ENCODE measurements at places on chromosomes 1 and 21.

DNA sequence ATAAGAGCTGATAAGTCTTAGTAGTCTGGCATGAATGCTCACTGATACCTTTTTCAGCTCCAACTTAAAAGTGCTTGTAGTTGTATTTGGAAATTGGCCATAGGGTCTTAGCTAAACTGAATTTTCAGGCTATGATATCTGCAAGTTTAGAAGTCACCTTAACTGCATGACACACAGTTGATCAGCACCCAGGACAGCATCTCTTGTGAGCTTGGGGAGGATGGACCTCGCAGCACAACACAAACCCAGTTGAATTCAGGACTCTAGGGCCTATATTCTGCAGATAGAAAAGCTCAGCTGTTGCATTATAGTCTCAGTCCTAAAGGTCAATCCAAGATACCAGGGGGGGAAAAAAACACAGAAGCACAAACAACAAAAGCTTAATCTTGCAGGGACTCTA lies 394.3 kb downstream of the KCNH1 start:
- DNase-seq: no peak

DNA sequence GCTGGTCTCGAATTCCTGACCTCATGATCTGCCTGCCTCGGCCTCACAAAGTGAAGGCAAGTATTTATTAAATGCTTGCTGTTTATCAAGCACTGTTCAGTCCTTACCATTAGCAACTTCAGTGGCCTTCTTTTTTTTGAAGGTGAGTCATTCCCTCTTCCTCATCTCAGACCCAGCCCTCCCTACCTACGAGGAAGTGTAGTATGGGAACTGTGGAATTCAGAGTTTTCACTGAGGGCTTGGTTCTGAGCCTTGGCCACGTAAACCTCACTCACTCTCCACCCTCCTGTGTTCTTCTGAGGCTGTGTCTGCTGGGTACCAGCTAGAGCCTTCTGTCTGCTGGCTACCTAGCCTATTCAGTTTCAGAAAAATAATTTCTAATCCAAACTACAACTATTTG lies 218.3 kb upstream of the SGIP1 start:
- no peak for DNase-seq

DNA sequence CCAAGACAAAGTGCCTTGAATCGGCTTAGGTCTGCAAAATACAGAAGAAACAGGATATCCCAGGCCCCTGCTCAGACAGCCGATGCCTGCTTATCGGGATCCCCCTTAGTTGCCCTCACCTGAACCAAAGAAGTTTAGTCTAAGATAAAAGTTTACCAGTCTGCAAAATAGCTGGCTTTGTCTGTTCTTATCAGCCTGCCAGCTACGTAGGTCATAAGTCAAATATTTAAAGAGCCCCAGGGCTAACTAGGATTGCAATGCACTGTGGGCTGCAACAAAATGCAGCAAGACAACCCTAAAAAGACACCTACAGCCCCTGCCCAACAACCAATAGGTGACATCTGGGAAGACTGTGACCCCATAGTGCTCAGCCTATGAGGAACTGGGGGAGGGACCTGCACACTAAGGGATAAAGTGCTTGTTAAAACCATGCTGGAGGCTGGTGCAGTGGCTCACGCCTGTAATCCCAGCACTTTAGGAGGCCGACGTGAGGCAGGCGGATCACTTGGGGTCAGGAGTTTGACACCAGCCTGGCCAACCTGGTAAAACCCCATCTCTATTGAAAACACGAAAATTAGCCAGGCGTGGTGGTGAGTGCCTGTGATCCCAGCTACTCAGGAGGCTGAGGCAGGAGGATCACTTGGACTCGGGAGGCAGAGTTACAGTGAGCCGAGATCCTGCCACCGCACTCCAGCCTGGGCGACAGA lies 27.4 kb downstream of the LRRC3 start:
- DNase-seq: peak; percentile 39

GRCh38 chr1:64912191-64912590 lies 54.2 kb downstream of the JAK1 start:
- DNase-seq: no peak

DNA sequence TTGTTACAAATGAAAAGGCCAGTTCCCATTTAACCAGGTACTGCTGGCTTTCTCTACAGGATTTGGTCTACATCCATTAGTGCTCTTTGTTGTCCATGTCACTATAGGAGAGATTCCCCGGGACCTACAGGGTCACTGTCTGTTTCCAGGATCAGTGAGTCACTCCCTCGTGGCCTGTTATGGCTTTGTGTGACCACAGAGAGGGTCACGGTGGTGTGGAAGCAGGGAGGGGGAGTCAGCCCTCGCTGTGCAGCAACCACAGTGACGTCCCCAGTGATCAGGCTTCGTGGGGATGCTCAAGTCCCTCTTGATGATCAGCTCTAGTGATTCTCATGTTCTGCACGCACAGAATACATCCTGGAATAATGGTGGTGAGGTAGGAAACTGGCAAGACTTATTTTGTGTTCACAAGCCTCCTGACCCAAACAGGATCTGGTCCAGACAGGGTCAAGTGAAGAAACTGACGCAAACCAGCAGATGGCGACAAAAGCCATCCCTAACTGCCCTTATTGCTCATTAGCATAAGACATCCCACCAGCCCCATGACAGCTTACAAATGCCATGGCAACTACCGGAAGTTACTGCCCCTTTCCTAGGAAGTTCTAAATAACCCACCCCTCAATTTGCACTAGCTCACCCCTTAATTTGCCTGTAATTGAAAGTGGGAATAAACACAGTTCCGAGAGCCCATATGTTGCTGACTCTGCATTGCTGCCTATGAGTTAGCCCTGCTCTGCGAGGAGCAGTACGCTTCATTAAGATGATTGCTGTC lies 98.5 kb downstream of the DISC1 start:
- DNase-seq: no peak

DNA sequence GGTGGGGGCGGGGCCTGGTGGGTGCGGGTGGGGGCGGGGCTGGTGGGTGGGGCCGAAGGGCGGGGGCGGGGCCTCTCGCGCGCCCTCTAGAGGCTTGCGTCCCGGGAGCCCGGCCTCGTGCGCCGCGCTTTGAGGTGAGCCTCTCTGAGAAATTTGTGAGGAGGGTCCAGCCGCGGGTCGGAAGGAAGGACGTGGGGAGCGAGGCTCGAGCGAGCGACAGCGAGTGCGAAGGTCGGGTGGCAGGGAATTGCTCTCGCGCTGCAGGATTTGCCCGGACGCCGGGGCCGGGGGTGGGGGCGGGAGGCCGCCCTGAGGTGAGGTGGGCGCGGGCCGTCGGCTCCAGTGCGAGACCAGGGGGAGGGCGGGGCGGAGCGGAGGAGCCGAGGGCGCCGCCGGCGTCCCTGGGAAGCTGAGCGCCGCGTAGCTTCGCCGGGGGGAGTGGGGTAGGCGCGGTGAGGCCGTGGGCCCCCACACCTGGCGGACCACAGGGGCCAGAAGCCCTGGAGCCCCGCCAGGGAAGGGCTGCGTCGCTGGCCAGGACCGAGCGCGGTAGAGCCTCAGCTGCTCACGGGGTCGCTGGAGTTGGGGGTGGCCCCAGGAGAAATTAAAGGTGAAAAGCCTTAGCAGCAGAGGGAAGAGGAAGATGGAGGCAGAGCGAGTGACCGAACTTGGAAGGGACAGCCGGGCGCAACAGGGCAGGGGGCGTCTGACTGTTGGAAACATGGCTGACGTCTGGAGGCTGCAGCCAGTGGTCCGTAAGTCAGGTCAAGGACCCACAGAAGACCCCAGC lies 754 bp upstream of the LSS start:
- peak; percentile 94 for DNase-seq

DNA sequence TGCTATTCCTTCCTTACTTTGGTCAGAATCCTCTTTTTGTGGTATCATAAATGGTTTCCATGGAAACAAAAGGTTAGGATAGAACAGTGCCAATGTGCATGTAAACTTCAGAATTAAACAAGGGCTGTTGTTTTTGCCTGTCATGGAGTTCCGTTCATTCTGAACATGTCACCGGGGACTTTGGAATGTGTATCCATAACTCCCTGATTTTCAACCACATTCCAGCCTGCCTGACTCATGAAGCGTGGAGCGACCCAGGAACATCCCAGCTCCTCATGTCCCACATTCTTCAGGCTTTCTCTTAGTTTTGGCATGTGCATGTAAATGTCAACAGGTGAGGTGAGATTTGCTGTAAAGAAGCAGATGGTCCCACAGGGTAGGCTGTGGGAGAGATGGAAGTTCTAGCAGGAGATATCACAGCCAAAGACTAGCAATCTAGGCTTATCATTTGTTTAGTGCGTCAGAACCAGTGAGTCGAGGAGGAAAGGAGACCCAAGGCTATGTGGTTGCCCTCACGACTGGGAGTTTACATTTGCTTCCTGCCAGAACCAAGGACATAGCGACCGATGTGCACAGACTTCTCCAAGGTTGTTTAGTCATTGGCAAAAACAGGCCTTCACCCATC lies 23.0 kb upstream of the DNAJC11 start:
- DNase-seq: peak; percentile 21

DNA sequence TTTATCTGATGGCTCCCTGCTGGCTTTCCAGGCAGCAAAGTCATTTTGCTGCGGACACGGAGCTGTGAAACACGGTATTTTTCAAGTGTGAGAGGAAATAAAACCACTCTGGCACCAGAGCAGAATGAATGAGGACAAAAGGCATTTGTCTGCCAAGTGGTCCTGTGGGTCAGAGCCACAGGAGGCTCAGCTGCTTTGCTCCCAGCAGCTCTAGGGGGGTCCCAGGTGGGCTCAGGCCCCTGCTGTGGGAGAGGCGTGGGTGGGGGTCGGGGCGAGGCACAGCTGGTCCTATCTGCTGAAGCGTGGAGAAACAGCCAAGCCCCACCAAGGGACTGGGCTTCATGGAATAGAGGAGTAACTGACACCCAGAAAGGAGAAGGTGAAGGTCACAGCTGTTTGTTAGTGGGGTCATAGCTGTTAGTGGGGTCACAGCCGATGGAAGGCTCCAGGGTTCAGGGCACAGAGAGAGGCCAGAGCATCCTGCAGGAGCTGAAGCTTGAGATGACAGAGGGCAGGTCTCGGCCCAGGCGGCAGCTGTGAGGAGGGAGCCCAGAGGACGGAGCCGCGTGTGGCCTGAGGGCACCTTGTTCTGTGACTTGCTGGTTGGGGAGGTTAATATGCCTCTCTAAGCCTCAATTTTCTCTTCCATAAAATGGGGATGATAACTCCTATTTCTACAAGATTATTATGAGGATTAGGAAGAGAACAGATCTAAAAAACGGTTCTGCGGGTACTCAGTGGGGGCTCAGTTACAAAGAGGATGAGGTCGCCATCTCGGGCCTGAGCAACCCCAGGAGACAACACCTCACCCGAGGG lies 7.1 kb downstream of the KIF17 start:
- DNase-seq: no peak

DNA sequence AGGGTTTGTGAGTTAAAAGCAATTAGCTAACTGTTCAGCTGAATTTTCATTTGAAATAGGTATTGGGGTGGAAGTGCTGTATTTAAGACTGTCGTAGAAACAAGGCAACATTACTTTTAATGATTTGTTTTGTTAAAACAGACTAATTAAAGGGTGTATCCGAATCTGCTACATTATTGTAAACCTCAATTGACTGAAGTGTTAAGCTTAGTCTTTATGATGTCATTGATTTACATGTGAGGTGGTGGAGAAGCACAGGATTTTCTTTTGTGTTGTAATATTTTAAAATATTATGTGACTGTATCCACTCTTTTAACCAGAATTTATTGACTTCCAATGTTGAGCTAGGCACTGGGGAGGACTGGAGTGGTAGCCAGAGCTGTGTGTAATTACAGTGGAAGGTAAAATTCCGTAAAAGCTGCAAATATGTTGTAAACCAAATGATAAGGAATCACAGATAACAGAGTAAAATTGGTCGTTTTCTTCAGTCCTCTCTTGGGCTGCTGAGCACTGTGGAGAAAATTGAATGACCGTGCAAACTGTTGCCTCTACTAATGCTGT lies 1.6 kb downstream of the HOOK1 start:
- DNase-seq: no peak

DNA sequence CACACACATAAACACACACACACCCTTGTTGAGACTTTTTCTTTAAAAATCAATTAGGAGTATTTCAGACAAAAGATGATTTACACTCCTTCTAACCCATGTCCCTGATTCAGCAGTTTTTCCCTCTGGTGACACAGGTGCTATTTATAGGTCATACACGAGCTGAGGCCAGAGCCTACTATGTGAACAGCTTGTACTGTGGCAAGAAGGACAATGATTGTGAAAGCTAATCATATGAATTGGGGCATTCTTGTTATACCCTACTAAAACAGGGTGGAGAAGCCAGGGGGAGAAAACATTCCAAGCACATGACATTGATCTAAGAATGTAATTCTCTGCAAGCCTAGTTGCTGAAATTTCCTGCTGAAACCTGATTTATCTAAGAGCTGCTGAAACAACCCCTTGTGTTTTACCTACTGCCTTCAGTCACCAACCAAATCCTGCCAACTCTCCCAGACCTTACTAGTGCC lies 60.3 kb downstream of the XCL1 start:
- no peak for DNase-seq

- no peak for DNase-seq
These were observed 357.2 kb downstream of the COL11A1 start for GRCh38 chr1:102751111-102751510.

- DNase-seq: no peak
These were observed 76.8 kb upstream of the ANGPTL1 start for GRCh38 chr1:178947677-178947981.

- no peak for DNase-seq
These were observed 106.0 kb downstream of the NTNG1 start for GRCh38 chr1:107246775-107247345.

DNA sequence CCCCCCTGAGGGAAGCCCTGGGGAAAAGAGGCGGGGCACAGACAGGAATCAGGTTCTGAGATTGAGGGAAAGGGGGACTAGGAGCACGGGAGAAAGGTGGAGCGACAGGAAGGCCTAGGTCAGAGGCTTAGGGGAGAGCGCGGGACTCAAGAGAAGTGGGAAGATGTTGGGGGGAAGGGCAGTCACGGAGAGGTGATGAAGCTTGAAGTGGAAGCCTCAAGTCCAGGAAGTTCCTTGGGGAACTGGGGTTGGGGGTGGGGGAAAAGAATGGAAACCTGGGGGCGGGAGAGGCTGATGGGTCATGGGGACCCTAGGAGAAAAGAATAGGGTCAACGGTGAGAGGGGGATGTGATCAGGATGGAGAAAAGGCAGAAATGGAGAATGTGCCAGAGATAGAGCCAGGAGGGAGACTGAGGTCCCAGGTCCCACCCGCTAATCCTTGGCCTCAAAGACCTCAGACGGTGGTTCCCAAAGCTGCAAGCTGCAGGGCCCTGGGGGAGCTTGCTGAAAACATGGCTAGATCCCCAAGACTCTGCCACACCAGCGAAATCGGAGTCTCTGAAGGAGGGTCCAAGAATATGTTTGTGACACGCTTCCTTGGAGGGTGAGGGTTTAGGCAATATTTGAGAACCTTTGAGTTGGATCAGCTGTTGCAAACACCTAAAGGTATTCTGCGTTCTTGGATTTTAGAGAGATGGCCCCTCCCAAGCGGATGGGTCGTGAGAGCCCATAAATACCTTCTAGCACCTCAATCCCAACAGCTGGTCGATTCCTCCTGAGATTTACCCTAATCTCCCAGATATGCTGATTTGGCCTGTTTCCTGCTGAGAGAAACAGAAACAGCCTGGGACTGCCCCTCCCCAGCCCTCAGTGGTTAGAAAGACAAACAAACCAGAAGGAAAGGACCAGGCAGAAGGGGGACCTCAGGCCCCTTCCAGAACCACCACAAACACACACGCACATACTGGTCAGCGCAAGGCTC lies 3.6 kb downstream of the C1orf232 start:
- DNase-seq: no peak

- no peak for DNase-seq
These were observed 50.1 kb downstream of the VPS13D start for GRCh38 chr1:12279728-12280464.
